GM10248 (cell line): ENCODE measurements at places on chromosomes 5 and 9.
A peak's percentile ranks its signal among the peaks of the same experiment; 100 is the strongest.

GRCh38 chr5:132396589-132397031 lies 27.1 kb downstream of the SLC22A5 start:
- no peak for DNase-seq

DNA sequence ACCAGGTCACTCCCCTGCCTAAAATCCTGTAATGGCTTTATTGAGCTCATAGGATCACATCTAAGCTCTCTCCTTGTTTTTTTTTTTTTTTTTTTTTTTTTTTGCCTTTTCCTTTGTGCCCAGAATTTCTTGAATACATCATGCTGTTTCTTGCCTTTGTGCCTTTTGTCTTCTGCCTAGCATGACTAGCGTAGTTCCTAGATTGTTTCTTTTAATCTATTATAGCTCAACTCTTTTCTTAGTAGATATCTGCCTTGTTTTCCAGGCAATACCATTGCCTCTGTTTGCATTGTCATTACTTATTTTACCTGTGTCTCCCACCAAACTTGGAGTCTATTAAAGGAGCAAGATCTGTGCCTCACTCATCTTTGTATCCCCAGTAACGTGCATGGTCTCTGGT lies 106.1 kb upstream of the C9orf72 start:
- no peak for DNase-seq

DNA sequence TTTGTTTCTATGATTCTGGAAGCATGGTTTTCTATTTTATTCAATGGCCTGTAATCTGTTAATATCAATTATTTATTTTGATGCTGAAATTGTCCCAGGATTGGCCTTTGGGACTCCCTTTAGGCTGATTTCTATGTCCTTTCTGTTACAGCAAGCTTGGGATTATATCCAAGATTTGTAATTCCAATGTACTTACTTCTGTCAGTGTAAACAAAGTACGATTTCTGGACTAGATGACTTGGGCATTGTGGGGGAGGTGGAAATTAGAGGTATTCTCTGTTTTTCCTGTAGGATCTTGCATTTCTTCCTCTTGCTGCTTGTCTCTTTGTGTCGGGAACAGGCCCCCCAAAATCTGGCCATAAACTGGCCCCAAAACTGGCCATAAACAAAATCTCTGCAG lies 3.7 kb downstream of the PCDHGA12 start:
- no peak for DNase-seq

GRCh38 chr5:96634881-96635280 lies 27.3 kb upstream of the CAST start:
- DNase-seq, result no peak

DNA sequence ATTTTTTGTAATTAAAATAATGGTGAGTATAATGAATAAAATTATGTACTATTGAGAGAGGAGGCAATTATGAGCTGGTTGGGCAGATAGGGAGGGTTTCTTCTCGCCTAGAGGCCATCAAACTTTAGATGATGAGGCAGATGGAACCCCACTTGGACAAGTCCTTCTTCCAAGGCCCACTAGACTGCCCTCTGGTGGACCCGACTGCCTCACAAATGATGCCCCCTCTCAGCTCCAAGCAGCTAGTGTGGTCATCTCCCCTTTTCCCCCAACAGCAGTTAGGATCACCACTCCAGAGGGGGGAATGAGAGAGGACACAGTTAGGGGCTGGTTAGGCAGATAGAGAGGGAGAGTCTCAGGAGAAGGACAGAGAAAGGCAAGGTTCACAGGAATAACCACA lies 348.0 kb upstream of the CDH18 start:
- no peak for DNase-seq

- DNase-seq, result no peak
Measured at GRCh38 chr9:690517-691111, 150.9 kb upstream of the DMRT1 start.

DNA sequence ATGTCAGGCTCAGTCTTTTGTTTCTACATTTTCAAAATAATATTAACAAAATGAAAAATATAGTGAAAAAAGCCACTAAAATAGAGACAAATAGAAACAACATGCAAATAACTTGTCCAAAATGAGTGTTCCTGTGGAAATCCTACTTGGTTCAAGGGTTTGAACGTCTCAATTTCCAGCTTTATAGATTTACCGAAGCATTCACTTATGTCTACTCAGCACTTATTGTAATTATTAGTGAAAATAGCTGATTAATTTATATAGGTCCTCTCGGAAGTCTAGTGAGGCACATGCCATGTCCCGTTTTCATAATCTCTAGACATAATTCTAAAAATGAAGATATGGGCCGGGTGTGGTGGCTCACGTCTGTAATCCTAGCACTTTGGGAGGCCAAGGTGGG lies 99.9 kb upstream of the NFIB start:
- no peak for DNase-seq

DNA sequence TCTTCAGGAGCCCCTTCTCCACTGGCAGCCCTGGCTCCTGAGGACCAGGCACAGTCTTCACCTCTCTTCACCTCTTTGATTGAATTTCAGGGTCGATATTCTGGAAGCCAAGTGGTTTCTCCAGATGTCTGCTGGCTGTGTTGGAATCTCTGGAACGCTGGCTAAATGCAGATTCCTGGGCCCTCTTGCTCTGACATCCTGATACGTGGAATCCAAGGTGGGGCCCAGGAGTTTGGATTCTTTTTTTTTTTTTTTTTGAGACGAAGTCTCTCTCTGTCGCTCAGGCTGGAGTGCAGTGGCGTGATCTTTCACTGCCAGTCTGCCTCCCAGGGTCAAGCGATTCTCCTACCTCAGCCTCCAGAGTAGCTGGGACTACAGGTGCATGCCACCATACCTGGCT lies 26.8 kb upstream of the IER5L start:
- no peak for DNase-seq

DNA sequence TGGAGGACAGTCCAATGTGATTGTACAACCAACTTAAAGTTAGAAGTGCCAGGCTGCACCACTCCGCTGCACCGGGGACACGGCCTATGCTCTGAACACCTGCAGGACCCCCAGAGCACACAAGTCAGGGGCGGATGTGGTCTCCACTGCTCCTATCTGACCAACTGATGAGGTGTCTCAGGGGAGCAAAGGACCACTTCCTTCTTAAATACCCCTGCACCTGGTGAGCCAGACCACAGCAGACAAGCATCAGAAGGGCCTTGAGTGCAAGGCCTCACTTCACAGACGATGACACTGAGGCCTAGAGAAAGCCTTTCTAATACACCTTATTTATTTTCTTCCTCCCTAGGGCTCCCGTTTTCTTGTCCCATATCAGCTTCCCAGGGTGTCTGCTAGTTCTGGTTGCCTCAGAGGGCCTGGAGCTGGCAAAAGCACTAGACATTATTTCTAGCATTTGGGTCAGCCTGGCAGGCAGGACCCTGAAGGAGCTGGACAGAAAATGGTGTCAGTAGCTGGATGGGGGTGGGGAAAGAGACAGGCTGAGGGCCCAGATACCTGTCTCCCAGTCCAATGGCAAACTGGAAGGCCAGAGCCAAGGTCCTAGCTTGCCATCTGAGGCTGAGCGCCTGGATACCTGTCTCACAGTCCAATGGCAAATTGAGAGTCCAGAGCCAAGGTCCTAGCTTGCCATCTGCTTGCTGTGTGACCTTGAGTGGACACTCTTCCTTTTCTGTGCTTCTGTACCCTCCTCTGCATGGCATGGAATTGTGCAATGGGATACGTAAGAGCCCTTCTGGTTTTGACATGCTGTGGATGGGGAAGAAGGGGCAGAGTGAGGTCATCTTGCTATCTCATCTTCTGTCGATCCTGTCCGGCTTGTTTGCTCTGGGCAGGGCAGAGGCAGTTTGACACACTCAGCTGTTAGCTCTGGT lies 9.0 kb downstream of the CCDC69 start:
- peak; percentile 72 for DNase-seq

DNA sequence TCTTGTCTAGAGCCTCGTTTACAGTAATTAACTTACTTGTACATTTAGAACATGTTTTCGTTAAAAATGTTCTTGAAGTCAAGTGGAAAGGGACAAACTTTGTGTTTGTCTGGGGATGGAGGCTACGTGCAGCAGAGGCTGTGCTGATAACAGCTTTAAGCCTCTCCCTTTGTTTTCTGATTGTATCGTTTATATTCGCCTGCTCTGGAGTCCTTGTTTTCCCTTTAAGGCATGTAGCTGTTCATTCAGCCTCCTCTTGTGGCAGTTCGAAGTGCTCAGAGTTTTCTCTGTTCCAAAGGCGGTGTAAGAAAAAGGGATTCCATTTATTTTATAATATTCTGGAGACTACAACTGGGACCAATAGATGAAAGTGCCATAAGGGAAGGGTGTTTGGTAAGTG lies 1.9 kb downstream of the SLC36A1 start:
- DNase-seq, result no peak

- no peak for DNase-seq
Measured at GRCh38 chr5:144405991-144406390, 235.3 kb downstream of the KCTD16 start.

DNA sequence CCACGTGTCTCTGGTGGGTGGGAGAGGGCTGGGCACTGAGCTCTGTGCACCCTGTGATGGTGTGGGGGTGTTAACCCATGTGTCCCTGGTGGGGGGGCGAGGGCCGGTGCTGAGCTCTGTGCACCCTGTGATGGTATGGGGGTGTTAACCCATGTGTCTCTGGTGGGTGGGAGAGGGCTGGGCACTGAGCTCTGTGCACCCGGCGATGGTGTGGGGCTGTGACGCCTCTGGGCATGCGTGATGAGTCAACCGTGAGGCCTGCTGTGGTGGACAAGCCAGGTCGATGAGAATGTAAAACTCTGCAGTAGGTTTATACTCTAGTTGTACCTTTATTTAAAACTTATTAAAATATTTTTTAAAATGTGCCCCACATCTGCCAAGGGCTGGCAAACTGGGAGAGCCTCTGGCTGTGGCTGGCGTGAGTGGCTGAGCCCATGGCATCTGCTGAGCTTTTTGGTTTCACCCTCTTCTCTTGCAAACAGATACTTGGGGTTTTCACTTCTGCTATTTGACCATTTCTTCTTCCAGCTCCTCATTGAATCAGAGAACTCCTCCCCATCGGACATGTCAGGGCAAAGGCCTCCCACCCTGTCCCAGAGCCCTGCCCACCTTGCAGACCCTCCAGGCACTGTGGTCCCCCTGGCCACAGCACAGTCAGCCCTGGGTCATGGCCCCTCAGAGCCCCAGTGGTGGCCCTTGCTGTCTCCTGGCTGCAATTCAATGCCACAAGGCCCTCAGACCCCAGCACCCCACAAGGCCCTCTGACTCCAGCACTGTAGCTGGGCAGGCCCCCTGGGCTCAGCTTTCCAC lies 18.5 kb upstream of the EXOC3 start:
- peak; percentile 86 for DNase-seq

GRCh38 chr5:64766941-64767340 lies 1.6 kb downstream of the SREK1IP1 start:
- DNase-seq, result no peak

- DNase-seq, result no peak
Measured at GRCh38 chr9:77402286-77402685, 225.0 kb downstream of the VPS13A start.

DNA sequence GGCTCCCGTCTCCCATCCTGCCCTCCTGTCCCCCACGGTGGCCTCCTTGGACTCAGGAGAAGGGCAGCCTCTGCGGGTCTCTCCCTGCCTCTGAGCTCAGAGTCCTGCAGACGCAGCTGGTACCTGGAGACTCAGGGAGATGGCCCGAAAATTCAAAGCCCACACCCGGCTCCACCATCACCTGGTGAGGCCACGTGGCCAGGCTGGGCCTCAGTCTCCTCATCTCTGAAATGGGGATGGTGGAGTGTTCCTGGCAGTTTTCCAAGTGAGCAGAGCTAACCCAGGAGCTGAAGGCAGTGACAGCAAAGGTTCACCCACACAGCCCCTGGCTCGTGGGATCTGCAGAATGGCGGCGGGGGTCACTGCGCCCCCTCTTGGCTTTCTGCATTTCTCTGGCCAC lies 62.1 kb upstream of the RXRA start:
- no peak for DNase-seq

- DNase-seq, result no peak
Measured at GRCh38 chr5:10503997-10504793, 59.7 kb upstream of the ANKRD33B start.

DNA sequence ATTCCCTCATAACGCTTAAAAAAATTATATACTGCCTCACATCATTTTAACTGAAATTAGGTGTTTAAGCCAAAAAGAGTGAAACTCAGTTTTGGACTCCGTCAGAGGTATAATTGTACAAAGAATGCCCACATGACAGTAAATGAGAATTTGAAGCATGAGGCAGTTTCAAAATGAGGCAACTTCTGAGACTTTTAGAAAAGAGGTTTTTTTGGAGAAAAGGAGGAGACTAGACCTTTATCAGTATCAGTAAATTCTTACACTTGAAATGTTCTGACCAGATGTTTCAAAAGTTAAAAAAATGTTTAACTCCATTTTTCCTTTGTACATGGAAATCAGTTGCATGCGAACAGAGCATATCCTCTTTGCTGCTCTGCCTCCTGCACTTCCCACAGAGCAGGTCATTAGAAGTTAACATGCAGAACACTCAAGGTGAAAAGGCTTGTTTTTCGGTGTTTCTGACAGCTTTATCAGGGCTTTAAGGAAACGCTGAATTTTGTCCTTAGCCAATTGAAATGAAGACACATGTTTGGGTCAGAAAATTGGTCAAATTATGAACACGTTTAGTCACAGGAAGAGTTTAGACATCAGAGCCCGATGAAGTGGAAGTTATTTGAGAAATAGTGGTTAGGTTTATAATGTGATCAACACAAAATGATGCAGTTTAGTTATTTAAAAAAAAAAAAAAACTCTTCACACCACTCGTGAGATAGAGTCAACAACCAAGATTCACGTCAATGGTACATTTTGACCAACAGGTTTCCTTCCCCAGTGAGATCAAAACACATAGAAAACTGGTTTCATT lies 59.5 kb downstream of the PIK3R1 start:
- no peak for DNase-seq

DNA sequence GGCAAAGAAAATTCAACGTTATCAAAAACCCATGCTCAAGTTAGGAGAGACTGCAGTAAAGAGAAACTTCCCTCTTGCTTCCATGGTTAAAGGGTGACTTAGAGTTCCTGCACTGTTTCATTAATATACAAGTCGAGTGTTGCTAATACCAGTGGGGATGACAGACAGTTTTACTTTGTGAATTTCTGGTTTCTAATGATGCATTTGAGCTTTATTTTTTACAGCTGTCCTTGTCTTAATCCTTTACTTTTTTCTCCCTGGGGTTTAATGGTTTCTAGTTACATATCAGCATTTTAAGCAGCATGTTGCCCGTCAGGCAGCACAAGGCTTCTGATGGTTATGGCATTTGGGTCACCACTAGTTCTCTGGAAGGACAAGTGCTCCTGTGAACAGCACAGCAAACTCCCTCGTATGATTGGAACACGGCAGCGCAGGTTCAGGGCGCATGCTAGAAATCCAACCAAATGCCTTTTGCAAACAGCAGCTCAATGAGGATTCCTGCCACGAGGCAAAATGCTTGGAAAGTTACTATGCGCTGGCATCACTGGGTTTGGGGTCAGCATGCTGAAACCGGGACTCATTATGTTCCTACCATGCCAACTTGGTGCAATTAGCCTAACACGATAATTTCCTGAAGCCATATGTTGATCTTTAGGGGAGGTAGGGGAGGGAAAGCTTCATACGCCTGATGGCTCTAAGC lies 463.8 kb downstream of the BNC2 start:
- DNase-seq, result no peak

- DNase-seq, result no peak
Measured at GRCh38 chr9:38041564-38042243, 27.3 kb downstream of the SHB start.

GRCh38 chr5:173053041-173053440 lies 3.1 kb upstream of the CREBRF start:
- DNase-seq, result no peak
